ENCODE measurements at places on chromosomes 5 and 9.

- DNase-seq, result no peak
These were observed 215.5 kb downstream of the ZNF608 start for GRCh38 chr5:124530916-124531315.

GRCh38 chr9:127027694-127028093 is 94.7 kb downstream of the ANGPTL2 start:
- DNase-seq, result no peak

DNA sequence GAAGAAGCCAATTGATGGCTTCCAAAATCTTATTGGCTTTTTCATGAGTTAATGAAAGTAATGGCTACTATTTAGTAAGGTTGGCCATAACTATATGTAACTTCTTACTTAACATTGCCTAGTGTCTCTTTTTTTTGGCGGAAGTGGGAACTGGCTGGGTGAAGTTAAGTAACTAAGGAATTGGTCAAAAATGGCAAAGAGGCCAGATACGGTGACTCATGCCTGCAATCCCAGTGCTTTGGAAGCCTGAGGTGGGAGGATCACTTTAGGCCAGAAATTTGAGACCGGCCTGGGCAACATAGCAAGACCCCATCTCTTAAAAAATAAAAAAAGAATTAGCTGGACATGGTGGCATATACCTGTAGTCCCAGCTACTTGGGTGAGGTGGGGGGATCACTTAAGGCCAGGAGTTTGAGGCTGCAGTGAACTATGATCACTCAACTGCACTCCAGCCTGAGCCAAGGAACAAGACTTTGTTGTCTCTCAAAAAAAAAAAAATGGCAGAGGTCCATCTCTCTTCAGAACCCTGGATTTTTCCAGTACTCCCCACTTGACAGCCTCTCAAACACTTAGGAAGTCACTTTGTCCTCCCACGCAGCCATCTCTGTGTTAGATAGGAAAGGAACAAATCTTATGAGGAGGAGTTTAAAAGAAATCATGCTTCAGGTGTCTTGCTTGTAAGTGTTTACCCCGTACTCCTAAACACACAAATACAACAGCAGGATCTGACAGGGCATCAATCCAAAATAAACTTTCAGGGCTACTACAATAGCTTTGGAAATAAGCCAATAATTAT is 75.7 kb downstream of the TEK start:
- no peak for DNase-seq

DNA sequence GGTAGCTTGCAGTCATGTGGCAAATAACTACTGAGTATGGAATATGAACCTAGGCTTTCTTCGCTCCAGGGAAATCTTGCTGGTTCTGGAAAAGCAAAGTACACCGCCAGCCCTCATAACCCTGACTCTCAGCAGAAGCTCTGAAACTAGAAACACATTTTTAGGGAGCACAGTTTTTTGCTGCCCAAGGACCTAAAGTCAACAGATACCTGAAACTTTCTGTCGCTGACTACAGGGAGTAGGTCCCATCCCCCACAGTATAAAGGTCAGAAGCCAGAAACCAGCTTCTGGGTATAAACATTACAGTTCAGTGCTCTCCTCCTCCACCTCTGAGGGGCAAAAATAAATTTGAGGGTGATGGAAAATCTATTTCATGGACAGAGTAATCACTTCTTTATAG is 3.0 kb downstream of the ATOX1 start:
- no peak for DNase-seq

DNA sequence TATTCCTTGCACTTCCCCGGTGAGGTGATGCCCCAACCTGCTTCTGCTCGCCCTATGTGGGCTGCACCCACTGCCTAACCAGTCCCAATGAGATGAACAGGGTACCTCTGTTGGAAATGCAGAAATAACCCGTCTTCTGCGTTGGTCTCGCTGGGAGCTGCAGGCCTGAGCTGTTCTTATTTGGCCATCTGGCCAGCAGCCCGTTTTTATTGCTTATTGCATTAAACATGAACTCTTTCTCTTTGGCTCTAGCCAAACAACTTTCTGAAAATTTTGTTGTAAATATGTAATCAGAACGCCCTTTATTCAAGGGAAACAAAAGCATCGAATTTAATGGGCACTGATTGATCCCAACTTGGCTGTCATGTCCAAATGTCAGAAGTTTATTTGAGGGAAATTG is 124.7 kb upstream of the FTMT start:
- DNase-seq, result no peak

- DNase-seq, result no peak
These were observed 700.7 kb downstream of the TAF11L14 start for GRCh38 chr5:18334949-18335348.

DNA sequence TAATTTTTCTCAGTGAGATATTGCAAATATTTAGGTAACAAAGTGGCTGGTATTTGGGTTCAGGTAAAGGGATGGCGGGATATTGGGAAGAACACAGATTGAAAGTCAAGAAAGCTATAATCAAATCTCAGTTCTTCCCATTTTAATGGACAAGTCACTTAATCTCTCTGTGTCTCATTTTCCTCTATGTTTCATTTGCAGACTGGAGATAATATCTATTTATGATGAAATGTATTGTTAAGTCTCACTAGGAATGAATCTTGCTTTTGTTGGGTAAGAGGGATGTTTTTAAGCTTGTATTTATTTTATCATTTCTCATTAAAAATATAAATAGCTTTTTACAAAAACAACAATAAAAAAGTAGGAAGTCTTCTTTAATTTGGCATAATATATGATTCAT is 175.4 kb downstream of the ISL1 start:
- no peak for DNase-seq
